ENCODE measurements at places on chromosomes 6 and 20. TPM values are rescaled to one million over a fixed set of nuclear protein-coding genes. Genes with fewer than 3 reads are reported as not detected.

Gene JARID2
- 37.9 TPM for total RNA-seq

Gene ANKRD6
- 4.2 TPM for total RNA-seq

Gene CST7
- total RNA-seq = 136 TPM

Gene TGM2
- total RNA-seq = 0.23 TPM

Gene MCHR2
- total RNA-seq = not detected

Gene VSTM2L
- not detected for total RNA-seq

Gene STMND1
- not detected for total RNA-seq

Gene CCN5
- total RNA-seq = not detected

Gene C6orf163
- 2.7 TPM for total RNA-seq

Gene TRAPPC3L
- total RNA-seq = not detected

Gene TMEM74B
- 1.5 TPM for total RNA-seq

Data from activated T-cell treated with anti-CD3 and anti-CD28 coated beads, Interleukin-2, amount 50 U/mL, for 72 hours (primary cell).